ENCODE measurements at places on chromosomes 12 and 14.

GRCh38 chr12:32918890-32919801, 22.6 kb upstream of the PKP2 start:
- DNase-seq: peak; percentile 22

- no peak for DNase-seq
Observed at GRCh38 chr12:45112306-45112705, 61.4 kb upstream of the DBX2 start.

DNA sequence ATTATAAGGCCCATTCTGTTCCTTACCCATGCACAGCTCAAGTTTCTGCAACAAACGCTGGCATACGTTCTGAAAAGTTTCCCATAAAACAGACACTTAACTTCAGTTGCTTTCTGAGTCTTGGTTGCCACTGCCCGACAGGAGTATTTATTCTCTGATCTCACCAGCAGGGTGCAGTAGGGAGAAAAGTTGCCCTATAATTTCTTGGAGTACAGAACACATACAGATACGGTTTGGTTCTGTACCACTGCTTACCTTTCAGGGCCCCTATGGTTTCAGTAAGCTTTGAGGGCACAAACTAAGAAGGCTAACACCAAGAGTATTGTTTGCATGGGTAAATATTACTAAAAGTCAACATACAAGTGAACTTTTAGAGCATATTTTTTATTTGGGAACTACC, 77.9 kb downstream of the SPATA7 start:
- DNase-seq: peak; percentile 52

- no peak for DNase-seq
Observed at GRCh38 chr12:87670448-87670847, 358.8 kb downstream of the C12orf50 start.

DNA sequence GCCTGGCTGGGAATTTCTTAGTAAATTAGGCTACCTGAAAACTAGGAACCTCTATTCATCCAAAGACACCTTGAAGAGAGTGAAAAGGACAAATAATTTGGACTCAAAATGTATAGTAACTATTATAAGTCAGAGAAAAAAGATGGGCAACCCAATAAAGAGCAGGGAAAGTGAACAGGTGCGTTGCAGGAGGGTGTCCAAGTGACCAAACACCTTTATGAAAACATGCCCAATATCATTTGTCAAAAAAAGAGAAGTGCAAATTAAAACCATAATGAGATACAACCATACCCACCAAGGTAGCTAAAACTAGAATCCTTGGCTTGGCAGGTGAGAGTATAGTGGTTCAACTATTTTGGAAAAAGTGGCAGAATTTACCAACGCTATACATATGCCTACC, 24.9 kb upstream of the PLD4 start:
- no peak for DNase-seq

DNA sequence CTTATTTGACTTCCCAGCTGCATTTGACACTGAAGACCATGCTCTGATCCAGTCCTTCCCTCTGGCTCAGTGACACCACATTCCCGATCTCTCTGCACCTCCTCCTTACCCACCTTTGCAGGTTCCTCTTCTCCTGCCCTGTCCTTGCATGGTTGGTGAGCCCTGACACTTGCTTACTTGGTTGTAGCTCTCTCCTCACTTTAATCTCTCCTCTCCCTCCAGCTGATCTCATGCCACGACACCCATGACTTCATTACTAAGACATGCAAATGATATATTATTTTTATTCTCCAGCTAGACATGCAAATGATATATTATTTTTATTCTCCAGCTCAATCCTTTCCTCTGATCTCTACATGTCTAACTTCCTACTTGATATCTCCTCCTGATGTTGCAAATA, at the start of gene SERPINA9:
Gene SERPINA9 (minus strand): TSS at position 175 of the 400 bp plus-strand sequence. CDS start 6,357 bp downstream, outside the sequence.
- no peak for DNase-seq

DNA sequence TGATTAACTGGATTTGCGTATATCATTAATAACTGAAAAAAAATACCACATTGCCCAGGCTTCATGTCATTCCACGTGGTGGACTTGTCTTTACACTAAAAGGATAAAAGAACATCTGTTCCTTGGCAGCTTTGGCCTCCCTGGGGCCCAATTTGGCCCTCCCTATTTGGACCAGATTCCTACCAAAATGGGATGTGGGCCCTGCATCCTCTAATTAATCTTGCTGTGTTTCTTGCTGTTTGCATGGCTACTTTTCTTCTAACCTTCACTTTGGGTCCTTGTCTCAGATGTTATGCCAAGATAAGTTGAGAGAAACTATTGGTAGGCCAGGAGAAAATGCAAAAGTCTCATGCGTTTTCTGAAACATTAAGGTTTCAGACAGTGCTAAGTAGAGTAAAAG, 57.5 kb downstream of the PTHLH start:
- DNase-seq: no peak

GRCh38 chr12:120474616-120474960, 5.0 kb upstream of the SRSF9 start:
- DNase-seq: peak; percentile 93

GRCh38 chr12:14169281-14169680, 187.9 kb upstream of the GRIN2B start:
- DNase-seq: no peak

GRCh38 chr12:99505805-99506204, 141.7 kb upstream of the GARIN6 start:
- no peak for DNase-seq

DNA sequence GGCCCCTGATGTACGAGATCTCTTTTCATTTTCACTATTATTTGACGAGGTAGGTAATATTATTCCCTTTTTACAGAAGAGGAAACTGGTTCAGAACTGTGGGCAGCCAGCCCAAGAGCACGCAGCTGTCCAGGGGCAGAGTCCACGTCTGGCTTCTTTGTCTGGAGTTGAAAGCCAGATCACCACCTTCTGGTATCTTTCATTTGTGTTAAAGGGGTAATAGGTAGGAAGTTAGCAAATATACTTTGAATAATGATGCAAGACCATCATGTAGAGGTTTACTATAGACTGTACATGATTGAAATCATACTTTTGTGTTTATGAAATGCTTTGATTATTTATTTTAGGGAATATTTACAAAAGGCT, 144.1 kb upstream of the AMIGO2 start:
- no peak for DNase-seq

GRCh38 chr14:66916421-66916820, 272.8 kb upstream of the GARIN2 start:
- DNase-seq: no peak

GRCh38 chr12:118472940-118473339, 96.6 kb downstream of the SUDS3 start:
- no peak for DNase-seq

DNA sequence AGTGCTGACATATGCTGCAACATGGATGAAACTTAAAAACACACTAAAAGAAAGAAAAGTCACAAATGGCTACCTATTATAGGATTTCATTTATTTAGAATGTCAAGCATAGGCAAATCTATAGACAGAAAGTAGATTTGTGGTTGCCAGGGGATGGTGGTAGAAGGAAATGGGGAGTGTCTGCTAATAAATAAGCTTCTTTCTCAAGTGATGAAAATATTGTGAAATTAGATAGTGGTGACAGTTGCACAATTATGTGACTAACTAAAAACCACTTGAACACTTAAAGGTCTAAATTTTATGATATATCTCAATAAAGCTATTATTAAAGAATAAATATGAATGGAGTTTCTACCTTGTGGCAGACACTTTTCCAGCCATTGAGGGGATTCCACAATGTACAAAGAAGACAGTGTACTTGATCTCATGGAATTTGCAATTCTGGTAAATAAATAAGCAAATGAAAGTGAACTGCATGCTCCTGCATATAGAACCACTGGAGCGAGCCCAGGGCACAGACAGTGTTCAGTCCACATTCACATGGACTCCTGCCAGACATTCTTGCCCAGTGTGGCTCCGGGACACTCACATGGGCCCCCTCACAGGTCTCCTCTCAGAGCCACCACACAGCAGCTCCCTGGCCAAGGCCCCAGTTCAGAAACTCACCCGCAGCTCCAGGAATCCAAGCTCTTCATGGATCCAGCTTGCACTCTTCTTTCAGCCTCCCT, 107.1 kb upstream of the ARID2 start:
- DNase-seq: no peak

DNA sequence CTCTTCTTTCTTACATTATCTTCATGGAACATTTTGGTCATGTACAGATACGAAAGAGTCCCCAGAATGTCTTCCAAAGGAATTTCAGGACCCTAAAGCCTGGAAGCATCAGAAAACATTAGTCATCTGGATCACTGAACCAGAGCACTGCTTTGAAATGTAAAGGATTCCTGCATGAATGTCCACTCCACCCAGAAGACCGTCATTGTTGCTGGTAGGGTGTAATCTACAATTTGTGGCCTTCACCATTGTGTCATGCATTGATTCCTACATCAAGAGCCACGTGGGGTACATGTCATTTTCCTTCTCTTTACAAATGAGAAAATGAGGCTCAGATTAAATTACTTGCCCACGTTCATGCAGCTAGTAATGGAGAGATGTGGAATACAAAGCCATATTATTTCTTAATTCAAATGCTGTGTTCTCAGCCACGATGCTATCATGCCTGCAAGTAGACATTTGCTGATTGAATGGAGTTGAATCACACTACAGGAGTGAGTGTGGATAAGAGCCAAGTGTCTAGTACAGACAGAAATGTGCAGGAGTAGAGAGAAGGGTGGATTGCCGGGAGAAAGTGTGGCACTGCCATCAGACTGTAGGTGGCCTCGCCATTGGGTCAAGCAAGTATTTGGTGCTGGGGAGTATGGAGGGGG, 231.2 kb downstream of the C12orf75 start:
- DNase-seq: no peak

DNA sequence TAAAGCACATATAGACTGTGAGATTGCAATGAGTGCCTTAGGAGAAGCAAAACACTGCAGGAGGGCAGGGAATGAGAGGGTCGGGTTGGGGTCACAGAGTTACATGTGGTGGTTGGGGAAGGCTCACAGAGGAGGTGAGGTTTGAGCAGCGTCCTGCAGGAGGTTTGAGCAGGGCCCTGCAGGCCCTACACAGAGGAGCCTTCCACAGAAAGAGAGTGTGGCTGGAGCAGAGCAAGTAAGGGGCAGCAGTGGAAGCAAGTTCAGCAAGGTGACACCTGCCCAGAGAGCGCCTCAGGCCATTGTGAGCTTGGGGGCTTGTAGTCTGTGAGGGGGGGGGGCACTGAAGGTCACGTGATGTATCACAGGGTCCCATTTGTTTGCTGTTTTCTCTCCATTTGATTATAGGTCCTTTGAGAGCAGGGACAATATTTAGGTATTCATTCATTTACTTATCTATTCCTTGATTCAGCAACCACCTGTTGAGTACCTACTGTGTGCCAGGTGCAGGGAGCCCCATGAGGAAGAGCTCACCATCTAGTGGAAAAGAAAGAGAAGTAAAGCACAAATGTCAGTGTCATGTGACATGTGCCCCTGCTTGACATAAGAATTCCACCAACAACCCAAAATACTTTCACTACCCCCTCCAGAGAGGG, 56.6 kb downstream of the GALNT16 start:
- DNase-seq: no peak

GRCh38 chr14:93262446-93262845, 55.4 kb downstream of the UBR7 start:
- no peak for DNase-seq

- no peak for DNase-seq
Observed at GRCh38 chr12:57553343-57554202, 3.7 kb downstream of the KIF5A start.

DNA sequence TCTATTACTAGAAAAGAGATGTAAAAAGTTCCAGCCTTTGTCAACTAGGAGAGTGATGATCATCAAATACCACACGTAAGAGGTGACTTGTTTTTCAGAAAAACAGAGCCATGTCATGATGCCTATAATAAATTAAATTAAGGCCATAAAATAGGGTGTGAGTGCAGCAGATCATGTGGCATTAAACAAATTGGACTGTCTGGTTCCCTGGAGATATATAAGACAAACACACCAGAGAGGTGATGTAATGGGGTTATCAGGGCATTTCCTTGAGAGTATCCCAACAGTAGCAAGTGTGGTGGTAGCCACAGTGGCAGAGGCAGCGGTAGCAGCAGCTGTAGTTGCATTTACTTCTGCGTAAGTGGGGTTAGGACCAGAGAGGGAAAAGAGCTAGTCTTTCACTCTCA, 14.6 kb upstream of the GALNT6 start:
- DNase-seq: no peak

GRCh38 chr12:90972226-90972625, 17.2 kb upstream of the CCER1 start:
- DNase-seq: no peak

DNA sequence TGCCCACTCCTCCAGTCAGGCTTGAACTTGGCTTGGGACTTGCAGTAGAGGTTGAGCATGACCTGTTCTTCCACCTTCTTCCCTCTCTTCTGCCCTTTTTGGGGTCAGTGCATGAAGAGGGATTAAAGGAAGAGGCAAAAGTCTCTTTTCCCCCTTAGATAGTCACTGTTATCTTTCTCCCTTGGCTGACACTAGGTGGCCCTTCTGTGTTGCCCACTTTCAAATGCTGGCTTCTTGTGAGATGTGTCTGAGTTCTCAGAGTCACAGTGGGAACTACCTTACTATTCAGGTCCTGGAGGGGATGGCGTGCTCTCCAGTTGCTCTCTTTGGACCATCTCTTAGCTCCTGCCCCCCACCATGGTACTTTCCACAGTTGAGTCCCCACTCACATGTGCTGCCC, 73.6 kb downstream of the GPR65 start:
- no peak for DNase-seq

DNA sequence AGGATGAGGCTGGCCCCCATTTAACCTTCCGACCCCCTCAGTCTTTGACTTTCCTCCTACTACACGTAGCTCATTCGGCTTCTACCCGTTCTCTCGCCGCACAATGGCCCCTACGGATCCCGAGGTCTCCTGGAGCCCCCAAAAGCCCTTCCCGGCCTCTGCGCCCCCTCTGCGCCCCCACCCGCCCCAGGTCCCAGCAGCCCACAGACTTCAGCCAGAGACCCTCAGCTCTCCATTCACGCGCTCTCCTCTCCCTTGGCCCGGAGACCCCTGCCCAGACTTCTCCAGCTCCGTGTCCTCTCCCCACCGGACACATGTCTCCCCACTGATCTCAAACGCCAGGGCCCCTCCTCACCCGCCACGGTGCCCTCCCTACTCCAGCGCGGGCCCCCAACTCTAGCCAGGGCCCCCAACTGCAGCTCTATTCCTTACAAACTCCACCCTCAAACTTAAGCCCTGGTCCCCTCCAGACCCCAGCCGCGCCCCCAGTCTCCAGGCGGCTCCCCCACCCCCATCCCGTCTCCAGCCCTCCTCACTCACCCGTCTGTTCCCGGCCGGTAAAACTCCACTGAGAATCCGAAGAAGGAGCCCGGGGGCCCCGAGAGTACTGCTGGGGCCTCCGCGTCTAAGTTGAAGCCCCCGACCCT, 502 bp downstream of the ITGA5 start:
- peak; percentile 31 for DNase-seq

DNA sequence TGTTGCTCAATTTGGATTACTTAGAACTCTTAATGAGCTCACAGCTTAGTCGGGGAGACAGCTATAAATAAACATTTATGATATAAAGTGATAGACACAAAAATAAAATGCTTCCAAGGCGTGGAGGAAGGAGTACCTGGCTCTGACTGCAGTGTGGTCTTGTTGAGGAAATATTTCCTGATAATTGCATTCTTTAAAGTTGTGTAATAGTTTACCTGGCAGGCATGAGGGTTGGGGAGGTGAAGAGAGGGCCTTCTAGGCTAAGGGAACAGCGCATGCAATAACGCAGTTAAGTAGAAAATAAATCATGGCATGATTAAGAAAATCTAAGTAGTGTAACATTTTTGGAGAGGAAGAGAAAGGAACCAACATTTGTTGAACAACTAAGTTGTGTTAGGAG, 260.5 kb upstream of the ATP2B1 start:
- DNase-seq: no peak

GRCh38 chr14:35944847-35945246, 118.7 kb downstream of the BRMS1L start:
- peak; percentile 10 for DNase-seq
